Effector memory CD4-positive, alpha-beta T cell (primary cell): ENCODE measurements at places on chromosomes 1 and 21.

GRCh38 chr1:175152006-175152652, 40.4 kb downstream of the KIAA0040 start:
- no peak overlapping the region for H3K27ac ChIP-seq
- peak; percentile 58 for DNase-seq
- no peaks in the 10 kb centered on the region for H3K36me3 ChIP-seq
- H3K4me1 ChIP-seq = peaks cover 8% of the 10 kb centered on the region
- H3K4me3 ChIP-seq = no peak overlapping the region

- no peaks in the 10 kb centered on the region for H3K27me3 ChIP-seq
- no peak overlapping the region for H3K4me3 ChIP-seq
- DNase-seq = no peak
Observed at GRCh38 chr1:169949139-169949538, 55.4 kb upstream of the SCYL3 start.

DNA sequence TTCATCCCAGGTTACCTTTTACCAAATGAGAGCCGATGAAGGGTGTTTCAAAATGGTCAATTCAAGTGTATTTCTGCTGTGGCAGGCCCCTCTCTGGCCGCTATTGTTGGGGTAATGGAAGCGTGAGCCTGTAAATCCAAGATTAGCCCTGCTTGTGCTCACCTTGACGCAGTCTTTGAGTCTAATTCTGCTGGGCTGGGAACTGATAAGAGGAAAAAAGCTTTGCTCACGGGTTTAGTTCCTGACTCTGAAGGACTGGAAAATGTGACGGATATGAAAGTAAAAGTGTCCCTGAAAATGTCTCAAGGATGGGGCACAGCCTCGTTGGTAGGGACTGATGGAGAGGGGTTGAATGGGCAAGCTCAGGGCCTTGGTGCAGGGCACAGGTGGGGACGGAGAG, 125.9 kb upstream of the GALNT2 start:
- no peak overlapping the region for H3K27ac ChIP-seq
- H3K36me3 ChIP-seq = no peaks in the 10 kb centered on the region
- no peak for DNase-seq
- H3K27me3 ChIP-seq = no peaks in the 10 kb centered on the region

DNA sequence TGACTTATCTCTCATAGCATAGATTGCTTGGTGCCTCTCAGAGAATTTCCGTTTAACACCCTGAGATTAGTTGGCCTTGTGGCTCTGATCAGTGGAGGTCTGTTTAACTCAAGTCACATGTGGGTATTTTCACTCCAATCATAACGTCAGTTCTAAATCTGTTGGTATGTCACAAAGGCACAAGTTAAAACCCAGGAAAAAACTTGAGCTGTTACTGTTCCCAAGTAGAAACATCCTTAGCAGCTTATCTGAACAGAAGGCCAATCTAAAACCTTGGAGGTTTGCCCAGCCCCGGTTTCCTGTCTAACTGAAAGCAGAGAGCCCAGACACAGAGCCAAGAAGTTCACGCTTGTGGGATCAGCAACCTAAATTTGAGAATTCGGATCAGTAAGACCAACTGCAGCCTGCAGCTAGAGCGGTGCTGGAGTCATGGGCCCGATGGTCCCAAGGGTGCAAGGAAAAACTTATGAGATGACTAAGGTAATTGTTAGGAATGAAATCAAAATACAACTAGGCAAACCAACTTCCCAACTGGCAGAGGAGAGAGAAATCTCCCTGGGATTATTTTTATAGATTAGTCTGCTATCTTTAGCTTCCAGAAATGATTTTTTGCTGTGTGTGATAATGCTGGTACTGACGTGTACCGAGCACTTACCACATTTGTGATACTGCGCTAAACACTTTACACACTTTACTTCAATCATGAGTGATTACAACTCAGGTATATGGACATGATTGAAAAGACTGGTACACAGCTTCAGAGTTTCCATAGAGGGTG, 90.2 kb upstream of the C1orf21 start:
- no peaks in the 10 kb centered on the region for H3K4me1 ChIP-seq
- DNase-seq = no peak
- H3K27me3 ChIP-seq = no peaks in the 10 kb centered on the region
- H3K36me3 ChIP-seq = no peaks in the 10 kb centered on the region
- no peak overlapping the region for H3K4me3 ChIP-seq

GRCh38 chr1:182957902-182958395, 5.0 kb upstream of the SHCBP1L start:
- no peak overlapping the region for H3K27ac ChIP-seq
- no peaks in the 10 kb centered on the region for H3K4me1 ChIP-seq
- no peak overlapping the region for H3K4me3 ChIP-seq
- H3K36me3 ChIP-seq = no peaks in the 10 kb centered on the region
- H3K27me3 ChIP-seq = no peaks in the 10 kb centered on the region
- no peak for DNase-seq

DNA sequence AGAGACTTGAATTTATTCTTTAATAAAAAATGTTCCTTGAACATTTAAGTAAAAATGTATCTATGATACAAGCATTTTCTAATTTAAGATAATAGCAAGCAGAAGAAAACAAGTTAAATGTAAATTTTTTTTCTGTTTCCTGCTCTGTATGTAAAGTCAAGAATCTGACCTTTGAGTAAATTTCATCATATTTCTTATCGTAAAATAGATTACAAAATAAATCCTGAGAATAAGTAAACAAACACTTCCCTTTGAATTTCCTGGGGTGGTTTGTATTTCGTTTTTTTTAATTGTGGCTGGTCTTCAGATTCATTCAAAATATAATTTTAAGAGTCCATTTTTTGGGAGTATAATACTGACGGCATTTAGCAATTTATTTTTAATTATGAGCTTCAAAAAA, 77.6 kb downstream of the POU2F1 start:
- no peaks in the 10 kb centered on the region for H3K36me3 ChIP-seq
- H3K27me3 ChIP-seq = no peaks in the 10 kb centered on the region
- no peaks in the 10 kb centered on the region for H3K4me1 ChIP-seq
- no peak overlapping the region for H3K4me3 ChIP-seq
- no peak overlapping the region for H3K27ac ChIP-seq

GRCh38 chr1:33137800-33138199, 44.0 kb downstream of the TRIM62 start:
- H3K27me3 ChIP-seq = no peaks in the 10 kb centered on the region
- H3K4me1 ChIP-seq = no peaks in the 10 kb centered on the region
- H3K4me3 ChIP-seq = no peak overlapping the region

DNA sequence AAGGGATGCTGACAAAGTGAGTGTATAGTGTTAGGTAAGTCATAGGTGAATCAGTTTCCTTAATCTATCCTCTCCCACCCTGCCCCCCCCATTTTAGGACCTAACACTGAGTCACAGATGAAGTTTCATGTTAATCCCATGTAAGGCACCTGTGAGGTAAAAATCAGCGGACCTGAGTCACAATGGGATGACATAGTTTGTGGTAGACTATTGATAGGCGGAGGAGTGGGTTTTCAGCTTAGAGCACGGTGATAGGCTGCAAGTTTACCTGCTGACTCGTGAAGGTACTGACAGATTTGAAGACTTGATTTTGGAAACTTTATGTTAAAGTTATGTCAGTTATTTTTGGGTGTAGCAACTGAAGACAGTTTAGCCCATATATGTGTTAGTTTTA, 1.7 kb downstream of the TOR1AIP1 start:
- peaks cover 16% of the 10 kb centered on the region for H3K4me1 ChIP-seq
- peak; percentile 64 for DNase-seq
- peak overlapping the region; percentile 81 for H3K4me3 ChIP-seq
- peak overlapping the region; percentile 99 for H3K27ac ChIP-seq
- no peaks in the 10 kb centered on the region for H3K27me3 ChIP-seq

- no peaks in the 10 kb centered on the region for H3K36me3 ChIP-seq
- no peaks in the 10 kb centered on the region for H3K27me3 ChIP-seq
- no peak for DNase-seq
- no peaks in the 10 kb centered on the region for H3K4me1 ChIP-seq
- no peak overlapping the region for H3K27ac ChIP-seq
- no peak overlapping the region for H3K4me3 ChIP-seq
Observed at GRCh38 chr1:63967901-63968300, 194.1 kb downstream of the ROR1 start.

GRCh38 chr1:8238141-8239038, 79.5 kb upstream of the SLC45A1 start:
- H3K27ac ChIP-seq = no peak overlapping the region
- DNase-seq = no peak
- H3K36me3 ChIP-seq = no peaks in the 10 kb centered on the region
- H3K4me1 ChIP-seq = no peaks in the 10 kb centered on the region
- H3K27me3 ChIP-seq = no peaks in the 10 kb centered on the region

DNA sequence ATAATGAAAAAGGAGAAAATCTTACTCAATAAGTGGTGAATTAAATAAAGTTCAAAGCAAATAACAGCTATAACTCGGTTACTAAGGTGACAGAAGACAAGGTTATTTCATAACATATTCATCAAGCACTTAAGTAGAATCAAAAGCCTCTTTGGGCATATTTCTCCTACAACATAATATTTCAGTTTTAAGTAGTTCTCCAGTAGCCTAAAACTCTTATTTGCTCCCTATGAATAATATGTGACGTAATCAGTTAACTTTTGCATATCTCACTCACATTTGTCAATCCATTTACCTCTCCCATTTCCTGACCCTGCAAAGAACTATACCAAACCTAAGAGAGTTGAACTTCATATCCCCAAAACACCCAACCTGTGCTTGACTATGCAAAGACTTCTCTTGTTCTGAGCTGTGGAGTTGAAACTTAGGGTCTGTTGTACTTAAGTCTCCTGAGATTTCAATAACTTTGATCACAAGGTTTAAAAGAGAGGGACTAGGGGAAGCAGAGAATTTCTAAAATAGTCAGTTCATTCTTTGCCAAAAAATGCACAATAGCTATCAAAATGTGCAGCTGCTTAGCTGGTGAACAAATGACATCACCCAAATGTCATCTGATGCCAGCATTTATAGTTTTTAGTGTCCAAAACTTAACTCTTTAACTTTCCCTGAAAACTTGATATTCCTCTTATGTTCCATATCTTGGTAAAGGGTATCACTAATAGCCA, 37.2 kb downstream of the TTLL7 start:
- H3K4me3 ChIP-seq = no peak overlapping the region
- no peaks in the 10 kb centered on the region for H3K4me1 ChIP-seq
- DNase-seq = no peak
- no peaks in the 10 kb centered on the region for H3K36me3 ChIP-seq

GRCh38 chr1:3564921-3565831, 46.1 kb downstream of the MEGF6 start:
- H3K27ac ChIP-seq = no peak overlapping the region
- H3K36me3 ChIP-seq = no peaks in the 10 kb centered on the region
- H3K4me3 ChIP-seq = no peak overlapping the region

DNA sequence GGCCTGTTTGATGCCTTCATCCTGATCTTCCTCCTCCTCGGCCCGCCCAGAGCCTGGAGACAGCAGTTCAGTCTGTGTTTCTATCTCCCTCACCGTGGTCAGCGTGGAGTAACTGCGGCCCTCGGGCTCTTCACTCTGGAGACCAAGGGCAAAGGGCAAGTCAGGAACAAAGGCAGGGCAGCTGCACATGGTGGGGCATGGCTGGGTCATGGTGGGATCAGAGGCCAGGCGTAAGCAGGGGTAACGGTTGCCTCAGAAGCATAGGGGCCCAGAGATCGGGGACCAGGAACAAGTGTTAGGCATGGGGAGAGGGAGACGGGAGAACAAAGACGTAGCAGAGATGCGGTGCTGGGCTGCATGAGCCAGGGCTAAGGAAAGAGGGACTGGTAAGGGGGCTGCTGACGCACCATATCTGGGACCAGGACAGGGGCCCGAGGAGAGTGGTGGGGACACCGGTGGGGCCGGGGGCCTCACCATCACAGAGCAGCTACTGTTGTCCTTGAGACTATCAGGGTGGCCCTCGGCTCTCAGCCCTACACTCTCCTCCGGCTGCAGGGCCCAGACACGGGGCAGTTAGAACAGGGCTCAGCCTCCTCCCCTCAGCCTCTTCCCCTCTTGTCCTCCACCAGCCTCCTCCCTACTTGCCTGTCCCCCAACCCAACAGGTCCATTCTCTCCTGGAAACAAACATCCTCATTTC, 3.2 kb upstream of the ARHGAP30 start:
- no peak for DNase-seq
- no peaks in the 10 kb centered on the region for H3K36me3 ChIP-seq
- H3K4me3 ChIP-seq = no peak overlapping the region

DNA sequence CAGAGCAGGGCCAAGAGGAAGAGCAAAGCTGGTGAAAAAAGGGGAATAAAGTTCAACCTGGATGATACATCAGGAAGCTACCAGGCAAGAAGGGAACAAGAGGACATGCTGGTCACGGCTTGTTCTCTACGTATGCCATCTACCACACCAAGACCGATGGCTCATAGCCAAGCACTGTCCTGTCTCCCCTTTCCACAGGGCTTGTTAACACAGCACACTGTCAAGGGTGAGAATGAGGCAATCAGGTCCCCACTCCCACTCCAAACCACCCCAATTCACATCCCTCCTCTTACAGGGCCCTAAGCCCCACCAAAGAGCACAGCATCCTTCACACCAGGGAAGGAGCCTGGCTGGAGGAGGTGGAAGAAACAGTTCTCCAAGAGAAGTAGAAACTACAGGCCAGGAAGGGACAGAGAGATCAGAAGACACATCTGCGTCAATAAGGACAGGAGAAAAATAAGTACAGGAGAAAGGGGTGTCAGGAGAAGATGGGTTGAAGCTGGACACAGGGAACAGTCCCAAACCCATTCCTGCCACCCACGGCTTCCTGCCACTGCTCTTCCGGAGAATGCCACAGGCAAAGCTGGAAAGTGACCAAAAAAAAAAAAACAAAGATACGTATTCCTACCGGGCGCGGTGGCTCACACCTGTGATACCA, 923 bp upstream of the SHC1 start:
- H3K27me3 ChIP-seq = no peaks in the 10 kb centered on the region
- H3K27ac ChIP-seq = no peak overlapping the region
- H3K4me1 ChIP-seq = peaks cover 9% of the 10 kb centered on the region
- H3K36me3 ChIP-seq = peaks cover 28% of the 10 kb centered on the region

- H3K36me3 ChIP-seq = no peaks in the 10 kb centered on the region
- H3K4me3 ChIP-seq = no peak overlapping the region
- H3K27me3 ChIP-seq = no peaks in the 10 kb centered on the region
- no peak for DNase-seq
- no peaks in the 10 kb centered on the region for H3K4me1 ChIP-seq
Observed at GRCh38 chr1:71706029-71706671, 576.2 kb downstream of the NEGR1 start.

GRCh38 chr21:36690628-36691554, 8.0 kb upstream of the SIM2 start:
- H3K4me3 ChIP-seq = no peak overlapping the region
- DNase-seq = no peak
- no peaks in the 10 kb centered on the region for H3K4me1 ChIP-seq
- no peaks in the 10 kb centered on the region for H3K36me3 ChIP-seq
- peaks cover 33% of the 10 kb centered on the region for H3K27me3 ChIP-seq

GRCh38 chr1:25700144-25700523, 83.5 kb downstream of the MAN1C1 start:
- H3K36me3 ChIP-seq = no peaks in the 10 kb centered on the region

GRCh38 chr1:26493267-26493666, 21.0 kb downstream of the HMGN2 start:
- H3K27me3 ChIP-seq = no peaks in the 10 kb centered on the region
- H3K4me3 ChIP-seq = no peak overlapping the region
- no peaks in the 10 kb centered on the region for H3K36me3 ChIP-seq
- DNase-seq = no peak
- H3K4me1 ChIP-seq = no peaks in the 10 kb centered on the region
